Liver (tissue), 10 donors: ENCODE measurements at places on chromosomes 11 and 22.

DNA sequence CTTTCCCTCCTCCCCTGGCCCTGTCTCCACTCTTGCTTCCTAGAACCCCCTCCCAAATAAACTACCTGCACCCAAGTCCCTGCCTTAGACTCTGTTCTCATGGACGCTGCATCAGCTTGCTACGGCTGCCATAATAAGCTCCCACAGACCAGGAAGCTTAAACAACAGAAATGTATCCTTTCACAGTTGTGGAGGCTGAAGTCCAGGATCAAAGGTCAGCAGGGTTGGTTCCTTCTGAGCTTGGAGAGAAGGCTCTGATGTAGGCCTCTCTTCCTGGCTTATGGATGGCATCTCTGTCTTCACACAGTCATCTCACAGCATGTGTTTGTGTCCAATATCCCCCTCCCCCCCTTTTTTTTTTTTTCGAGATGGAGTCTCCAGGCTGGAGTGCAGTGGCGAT lies 23.4 kb downstream of the CBX7 start:
- DNase-seq = no peak

DNA sequence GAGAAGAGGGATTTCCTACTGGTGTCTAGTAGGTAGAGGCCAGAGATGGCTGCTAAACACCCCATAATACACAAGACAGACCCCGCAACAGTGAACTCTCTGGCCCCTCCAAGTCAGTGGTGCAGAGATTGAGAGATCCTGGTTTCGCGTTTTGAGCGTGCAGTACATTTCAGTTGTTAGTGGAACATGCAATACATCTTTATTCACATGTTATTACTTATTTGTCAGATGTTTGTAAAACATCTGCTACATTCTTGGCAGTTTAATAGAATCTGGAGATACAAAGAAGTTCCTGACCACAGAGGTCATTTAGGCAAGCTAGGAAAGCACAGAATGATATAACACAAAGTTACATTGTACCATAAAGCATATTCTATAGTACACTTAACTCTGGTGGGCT lies 41.5 kb downstream of the ST3GAL4 start:
- no peak for DNase-seq

- no peak for DNase-seq
Observed at GRCh38 chr22:49617866-49618676, 209.6 kb downstream of the BRD1 start.

GRCh38 chr22:42561856-42562255 lies 8.1 kb downstream of the SERHL2 start:
- DNase-seq = no peak

- no peak for DNase-seq
Observed at GRCh38 chr11:12810568-12810894, 136.3 kb downstream of the TEAD1 start.

GRCh38 chr22:23264610-23265367 lies 84.5 kb downstream of the BCR start:
- DNase-seq = no peak

DNA sequence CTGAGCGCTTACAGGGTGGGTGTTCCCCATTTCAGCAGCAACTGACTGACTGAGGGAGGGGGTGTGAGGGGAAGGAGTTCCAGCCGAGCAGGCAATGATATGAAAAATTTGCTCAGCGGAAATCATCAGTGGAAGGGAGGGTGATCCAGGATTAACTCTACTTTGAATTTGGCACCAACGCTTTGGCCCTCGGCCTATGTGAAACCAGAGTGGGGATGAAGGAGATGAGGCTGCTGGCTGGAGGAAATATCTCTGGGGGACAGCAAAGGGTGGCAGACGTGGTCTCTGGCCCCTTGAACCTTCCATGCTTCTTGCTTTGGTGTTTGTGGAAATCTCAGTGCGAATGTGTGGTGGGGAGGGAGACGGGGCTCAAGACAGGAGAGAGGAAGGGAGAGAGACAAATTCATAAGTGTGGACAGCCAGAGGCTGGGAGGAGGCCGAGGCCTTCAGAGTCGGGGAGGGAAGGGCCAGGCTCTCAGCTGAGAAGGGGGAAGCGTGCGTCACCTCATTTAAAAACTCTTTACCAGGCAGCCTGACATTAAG lies 83.6 kb downstream of the FDX1 start:
- no peak for DNase-seq

- DNase-seq = peak; percentile 32
Observed at GRCh38 chr11:22192289-22192641, 620 bp upstream of the ANO5 start.

DNA sequence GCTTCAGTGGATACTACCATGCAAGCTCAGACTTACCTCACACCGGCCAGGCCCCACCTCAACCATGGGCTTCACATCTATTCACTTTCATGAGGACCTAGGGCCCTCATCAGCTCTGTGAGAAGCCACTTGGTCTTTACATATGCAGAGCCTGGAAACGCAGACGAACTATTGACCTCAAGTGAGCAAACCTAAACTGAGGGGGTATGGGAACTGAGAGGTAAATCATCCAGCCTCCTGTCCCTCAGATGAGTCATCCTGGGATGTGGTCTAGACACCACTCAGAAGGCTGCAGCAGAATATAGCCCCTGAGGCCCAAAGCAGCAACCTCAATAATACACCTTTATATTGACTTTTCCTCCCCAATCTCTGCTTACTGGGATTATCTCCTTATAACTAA lies 578.0 kb downstream of the INSC start:
- DNase-seq = no peak

DNA sequence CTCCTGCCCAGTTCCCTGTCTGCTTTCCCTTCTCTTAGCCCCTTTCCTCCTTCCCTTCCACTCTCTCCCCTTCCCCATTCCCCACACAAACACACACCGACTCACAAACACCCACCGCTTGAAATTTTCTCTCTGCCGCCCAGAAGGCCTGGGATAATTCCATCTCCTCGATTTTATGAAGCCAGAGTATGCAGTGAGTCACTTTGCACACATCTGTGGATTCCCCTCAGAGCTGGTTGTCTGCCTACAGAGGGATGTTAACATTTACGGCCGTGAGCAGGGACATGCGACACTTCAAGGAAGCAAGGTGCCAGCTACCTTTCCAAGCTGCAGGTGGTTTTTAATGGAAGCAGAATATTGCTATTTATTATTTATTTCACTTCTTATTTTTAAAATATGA lies 332.0 kb downstream of the TENM4 start:
- no peak for DNase-seq

GRCh38 chr11:106306942-106307341 lies 229.5 kb downstream of the AASDHPPT start:
- no peak for DNase-seq

DNA sequence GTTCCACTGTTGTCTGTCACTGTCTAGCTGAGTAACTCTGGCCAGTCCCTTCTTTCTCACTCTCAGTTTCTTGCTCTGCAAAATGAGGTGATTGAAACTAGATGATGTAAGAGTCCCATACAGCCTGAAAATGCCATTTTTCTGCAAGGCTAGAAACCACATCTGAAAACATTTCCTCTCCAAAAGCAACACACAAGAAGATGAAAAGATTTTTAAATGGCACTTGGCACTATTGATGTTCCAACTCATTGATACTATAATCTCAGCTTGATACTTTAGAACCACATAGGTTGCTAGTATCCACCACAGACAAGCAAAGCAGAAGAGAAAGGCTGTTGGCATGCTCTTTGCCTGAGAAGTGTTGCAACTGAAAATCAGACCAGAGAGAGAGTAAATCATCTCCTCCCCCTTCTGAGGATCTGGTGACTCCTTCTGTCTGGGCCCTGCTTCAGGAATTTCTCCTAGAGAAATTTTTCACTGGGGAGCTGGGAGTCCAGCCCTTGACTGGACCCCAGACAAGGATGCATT lies 1217.9 kb downstream of the LRRC4C start:
- DNase-seq = no peak

- no peak for DNase-seq
Observed at GRCh38 chr22:19825904-19826618, 28.6 kb downstream of the GNB1L start.

- DNase-seq = peak; percentile 20
Observed at GRCh38 chr22:35192129-35192918, 65.0 kb upstream of the HMGXB4 start.

DNA sequence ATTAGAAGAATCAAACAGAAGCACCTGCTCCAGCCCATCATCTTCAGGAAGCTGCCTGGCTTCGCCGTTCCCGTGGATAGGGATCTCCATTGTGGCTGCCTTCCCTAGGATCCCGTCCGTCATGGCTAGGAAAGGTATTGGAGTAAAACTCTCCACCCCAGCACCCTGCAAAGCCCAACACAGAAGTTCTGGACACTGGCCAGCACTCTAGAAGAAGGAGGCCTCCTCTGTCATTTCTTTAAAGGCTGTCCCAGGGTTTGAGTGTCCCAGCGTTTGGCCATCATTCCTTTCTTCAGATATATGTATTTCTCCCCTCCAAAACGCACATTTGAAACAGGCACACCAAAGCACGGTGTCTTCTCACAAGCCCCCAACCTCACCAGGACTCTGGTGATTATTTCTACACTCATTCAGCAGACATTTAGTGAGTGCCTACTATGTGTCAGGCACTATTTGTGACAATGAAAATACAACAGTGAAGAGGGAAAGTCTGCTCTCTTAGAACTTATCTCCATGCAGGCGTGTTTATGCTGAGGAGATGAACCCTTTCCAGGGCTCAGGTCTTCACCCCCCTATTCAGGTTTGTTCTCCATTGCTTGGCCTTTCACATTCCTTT lies 724 bp downstream of the ARFIP2 start:
- DNase-seq = no peak

DNA sequence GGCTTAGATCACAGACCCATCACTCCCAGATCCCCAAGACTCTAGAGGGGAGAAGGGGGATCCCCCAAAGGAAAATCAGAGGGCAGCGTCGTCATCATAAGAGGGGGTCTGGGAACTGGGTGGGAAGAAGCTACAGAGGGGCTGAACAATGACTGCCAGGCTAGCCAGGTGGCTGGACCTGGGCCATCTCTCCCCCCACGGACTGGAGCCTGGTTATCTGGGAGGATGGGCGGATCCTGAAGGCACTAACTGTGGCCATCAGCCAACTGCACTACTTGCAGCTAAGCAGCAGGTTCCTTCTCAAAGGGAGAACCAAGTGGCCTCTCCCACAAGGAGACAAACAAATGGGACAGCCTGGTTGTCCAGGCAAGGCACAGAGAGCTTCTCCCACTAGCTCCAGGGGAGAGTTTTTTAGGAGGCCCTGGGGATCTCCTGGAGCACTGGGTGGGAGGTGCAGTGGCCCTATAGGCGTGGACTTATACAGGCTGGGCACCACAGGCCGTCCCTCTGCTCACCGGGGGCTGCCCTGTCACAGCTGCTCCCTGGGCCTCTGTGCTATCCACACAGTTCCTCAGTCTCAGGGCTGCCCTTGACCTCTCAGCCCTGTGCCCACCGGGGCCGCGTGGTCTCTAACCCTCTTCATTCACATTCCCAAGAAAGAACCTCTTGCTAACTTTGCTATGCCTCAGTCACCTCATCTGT lies 15.4 kb downstream of the P2RY6 start:
- DNase-seq = no peak

DNA sequence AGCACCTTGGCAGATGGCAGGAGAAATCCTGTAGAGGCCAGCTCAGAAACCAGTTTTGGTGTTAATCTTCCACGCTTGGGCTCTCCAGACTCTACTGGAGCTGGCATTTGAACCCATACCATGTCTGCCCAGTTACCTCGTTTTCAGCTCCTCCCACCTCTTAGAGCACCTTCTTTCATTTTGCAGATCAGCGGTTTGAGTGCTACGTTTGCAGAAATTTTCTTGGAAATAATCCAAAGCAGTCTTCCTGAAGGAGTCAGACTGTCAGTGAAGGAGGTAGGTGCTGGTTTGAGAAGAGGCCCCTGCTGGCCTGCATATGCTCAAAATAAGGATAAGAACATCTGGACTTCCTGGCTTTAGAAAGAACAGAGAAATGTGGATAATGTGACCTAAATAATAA lies 13.7 kb downstream of the COA4 start:
- DNase-seq = no peak

DNA sequence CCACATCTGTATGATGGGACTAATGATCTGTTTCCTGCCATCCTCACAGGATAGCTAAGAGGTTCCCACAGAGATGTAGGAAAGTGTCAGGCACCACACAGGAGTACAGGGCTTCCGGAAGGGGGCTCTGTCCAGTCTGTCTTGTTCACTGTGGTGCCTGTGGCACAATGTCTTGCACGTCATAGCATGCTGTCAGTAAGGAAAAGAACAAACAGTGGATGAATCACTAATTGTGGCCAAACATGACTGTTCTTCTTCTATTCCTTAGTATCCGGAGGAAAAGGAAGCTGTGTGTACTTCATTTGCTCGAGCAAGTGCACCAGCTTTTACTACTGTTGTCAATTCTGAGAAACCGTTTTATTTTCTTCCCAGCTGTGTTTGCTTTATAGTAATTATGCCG lies 73.4 kb upstream of the YWHAH start:
- DNase-seq = no peak

DNA sequence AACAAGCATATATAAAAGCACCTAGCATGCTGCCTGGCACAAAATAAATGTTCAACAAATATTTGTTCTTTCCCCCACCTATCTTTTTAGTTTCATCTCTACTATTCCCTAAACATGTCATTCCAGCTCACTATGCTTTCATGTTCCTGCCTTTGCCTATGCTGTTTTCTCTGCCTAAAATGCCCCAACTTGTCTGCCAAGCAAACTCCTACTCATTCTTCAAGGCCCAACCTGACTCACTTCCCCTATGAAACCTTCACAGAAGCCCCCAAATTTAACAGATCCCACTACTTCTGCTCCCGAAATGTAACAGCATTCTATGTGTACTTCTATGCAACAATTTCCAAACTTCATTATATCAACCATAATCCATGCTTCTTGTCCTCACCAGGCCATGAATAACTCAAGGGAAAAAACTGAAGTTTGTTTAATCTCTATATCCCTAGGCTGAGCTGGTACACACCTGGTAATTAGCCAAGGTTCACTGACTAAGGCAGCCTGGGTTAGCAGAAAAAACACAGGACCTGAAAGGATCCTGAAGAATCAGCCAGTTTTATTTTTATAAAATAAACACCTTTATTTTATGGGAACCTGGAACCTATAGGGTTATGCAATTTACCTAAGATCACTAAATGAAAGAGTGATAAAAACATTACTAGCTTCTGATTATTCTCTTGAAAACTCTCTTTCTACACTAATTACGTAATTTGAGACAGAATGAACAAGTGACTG lies 72.2 kb downstream of the PAK1 start:
- DNase-seq = no peak

DNA sequence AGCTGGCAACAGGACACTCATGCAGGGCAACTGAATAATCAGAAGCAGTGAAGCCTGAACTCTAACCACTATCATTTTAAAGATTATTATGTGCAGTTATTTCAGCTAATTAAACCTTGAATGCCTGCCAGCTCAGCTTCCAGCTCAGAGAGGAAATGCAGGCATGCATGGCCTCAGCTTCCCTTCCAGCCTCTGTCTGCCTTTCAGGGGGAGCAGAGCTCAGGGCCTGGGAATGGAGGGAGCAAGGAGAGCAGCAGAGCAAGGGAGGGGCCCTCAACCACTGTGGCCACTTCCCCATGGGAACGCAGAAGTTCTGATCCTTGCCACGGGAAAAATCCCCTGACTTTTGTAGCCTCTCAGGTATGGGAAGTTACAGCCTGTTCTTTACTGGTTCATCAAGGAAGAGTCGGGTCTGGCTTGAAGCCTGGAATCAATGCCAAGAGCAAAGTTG lies 32.5 kb upstream of the APLNR start:
- DNase-seq = no peak

GRCh38 chr11:94134651-94135512 lies 6.2 kb downstream of the PANX1 start:
- no peak for DNase-seq
